ENCODE measurements at places on chromosomes 6 and 20.

GRCh38 chr6:159092631-159093030 is 47.8 kb upstream of the TAGAP start:
- DNase-seq = peak; percentile 36

- DNase-seq = no peak
Observed at GRCh38 chr6:107698146-107698545, 126.0 kb downstream of the SCML4 start.

DNA sequence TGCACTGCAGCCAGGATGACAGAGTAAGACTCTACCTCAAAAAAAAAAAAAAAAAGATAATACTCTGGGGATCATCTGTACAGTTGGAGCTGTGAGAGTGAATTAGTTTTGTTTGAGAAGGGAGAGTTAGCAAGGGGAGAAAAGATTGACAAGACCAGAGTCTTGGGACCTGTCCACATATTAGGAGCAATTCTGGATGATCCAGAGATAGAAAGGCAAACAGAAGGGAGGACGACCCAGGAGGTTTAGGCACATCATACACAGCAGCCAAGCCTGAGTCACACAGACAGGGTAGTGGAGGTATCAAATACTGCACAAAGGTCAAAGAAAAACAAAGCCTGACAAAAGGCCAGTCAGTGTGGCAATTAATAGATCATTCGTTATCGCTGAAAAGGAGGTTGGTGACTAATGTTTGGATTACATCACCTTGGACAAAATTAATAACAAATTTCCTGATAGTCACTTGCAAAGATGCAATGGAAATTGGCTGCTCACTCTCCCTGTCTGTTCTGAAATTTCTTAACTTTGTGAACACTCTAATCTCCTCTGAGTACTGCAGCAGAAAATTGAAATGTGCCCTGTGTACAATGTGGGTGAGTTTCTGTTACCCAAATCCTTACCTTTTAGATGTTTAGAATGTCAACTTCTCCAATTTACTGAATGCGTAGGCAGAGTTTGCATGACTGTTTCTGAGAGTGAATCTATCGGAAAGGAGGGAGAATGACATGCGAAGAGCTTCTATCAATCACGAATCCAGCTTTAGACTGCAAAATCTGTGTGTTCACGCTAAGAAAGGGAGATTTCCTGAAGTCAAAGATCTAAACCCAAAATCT is 105.4 kb downstream of the TSHZ2 start:
- no peak for DNase-seq

DNA sequence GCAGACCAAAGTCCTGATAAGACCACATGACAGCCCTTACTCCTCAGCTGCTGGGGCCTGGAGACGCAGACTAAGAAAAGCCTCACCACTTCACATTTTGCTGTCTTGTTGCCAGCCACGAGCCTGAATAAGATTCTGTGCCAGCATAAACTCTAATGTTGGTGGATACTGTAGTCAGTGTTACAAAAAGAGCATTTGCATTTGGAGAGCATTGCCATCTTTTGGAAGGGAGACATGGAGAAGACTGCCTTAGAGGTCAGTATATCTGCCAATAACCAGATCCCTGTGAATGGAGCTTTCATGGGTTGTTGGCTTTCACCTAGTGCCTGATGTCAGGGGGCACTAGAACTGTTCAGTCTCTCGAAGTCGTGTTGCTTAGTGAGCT is 315.2 kb downstream of the ZFAND3 start:
- no peak for DNase-seq

GRCh38 chr6:150334790-150335783 is 33.7 kb upstream of the IYD start:
- no peak for DNase-seq

GRCh38 chr20:64216910-64217309 is 38.6 kb upstream of the PCMTD2 start:
- DNase-seq = no peak

GRCh38 chr6:90146921-90147649 is 149.6 kb downstream of the BACH2 start:
- no peak for DNase-seq

DNA sequence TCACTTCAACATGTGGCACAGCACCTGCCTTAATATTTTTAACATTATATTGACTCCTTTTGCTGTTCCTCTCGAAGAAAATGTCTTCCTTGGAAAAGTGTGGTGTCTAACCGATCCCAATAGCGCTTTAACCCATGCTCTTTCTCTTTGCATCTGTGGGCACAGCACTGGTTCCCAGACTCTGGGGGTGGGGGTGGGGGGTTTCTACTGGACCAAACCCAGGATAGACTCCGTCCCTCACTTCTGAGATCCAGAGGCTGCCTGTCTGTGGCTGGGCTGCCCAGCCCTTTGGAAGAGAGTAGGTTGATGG is 3.9 kb upstream of the ZNF292 start:
- no peak for DNase-seq

GRCh38 chr20:1373036-1373435 is 19.8 kb downstream of the FKBP1A start:
- DNase-seq = no peak

DNA sequence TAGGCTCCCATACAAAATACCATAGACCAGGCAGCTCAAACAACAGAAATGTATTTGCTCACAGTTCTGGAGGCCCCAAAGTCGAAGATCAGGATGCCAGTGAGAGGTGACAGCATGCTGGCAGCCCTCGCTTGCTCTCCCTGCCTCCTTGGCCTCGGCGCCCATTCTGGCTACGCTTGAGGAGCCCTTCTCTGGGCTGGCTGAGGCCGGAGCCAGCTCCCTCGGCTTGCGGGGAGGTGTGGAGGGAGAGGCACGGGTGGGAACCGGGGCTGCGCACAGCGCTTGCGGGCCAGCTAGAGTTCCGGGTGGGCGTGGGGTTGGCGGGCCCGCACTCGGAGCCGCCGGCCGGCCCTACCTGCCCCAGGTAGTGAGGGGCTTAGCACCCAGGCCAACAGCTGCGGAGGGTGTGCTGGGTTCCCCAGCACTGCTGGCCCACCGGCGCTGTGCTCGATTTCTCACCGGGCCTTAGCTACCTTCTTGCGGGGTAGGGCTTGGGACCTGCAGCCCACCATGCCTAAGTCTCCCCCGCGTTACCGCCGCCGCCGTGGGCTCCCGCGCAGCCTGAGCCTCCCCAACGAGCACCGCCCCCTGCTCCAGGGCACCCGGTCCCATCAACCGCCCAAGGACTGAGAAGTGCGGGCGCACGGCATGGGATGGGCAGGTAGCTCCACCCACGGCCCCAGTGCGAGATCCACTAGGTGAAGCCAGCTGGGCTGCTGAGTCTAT is 32.6 kb upstream of the SERPINB9 start:
- DNase-seq = peak; percentile 50

GRCh38 chr6:125831659-125832058 is 40.9 kb downstream of the NCOA7 start:
- DNase-seq = no peak

- no peak for DNase-seq
Observed at GRCh38 chr6:133857696-133858095, 31.2 kb upstream of the TCF21 start.

- no peak for DNase-seq
Observed at GRCh38 chr20:6626805-6627204, 140.7 kb upstream of the BMP2 start.

- peak; percentile 40 for DNase-seq
Observed at GRCh38 chr20:24768201-24768636, 180.8 kb upstream of the CST7 start.

- DNase-seq = no peak
Observed at GRCh38 chr6:27874016-27874415, 38.2 kb downstream of the OR2B2 start.

DNA sequence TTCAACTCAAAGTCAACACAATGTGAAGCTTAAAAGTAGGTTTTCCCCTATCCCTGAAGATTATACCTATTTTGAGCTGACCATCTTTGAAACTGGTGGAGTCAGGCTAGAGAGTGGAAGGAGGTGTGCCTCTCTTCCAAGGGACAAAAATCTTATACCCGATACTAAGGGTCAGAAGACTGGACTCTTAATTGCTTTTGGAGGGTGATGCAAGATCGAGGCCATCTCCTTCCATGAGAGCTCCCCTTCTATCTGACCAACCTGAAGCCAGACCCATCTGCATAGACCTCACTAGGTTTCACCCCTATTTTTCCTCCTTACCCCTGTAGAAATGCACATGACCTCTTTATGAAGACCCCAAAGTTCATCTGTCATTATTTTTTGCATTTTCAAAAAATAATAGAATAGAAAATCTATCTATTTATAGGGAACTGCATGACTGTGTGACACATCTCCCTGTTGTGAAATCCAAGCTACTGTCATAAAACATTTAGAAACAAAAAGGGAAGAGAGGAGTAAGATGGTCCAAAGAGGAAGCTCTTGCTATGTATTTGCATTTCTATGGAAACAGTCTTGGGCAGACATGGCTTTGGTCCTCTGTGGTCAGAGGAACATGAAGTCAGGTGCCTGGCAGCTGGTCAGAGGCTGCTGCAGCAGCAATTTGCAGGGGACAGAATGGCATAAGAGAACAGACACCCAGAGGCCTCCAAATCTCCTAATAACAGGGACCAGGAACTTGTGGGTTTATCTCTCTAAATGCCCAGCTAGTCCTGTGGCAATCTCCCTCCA is 349.2 kb downstream of the MAFB start:
- no peak for DNase-seq

DNA sequence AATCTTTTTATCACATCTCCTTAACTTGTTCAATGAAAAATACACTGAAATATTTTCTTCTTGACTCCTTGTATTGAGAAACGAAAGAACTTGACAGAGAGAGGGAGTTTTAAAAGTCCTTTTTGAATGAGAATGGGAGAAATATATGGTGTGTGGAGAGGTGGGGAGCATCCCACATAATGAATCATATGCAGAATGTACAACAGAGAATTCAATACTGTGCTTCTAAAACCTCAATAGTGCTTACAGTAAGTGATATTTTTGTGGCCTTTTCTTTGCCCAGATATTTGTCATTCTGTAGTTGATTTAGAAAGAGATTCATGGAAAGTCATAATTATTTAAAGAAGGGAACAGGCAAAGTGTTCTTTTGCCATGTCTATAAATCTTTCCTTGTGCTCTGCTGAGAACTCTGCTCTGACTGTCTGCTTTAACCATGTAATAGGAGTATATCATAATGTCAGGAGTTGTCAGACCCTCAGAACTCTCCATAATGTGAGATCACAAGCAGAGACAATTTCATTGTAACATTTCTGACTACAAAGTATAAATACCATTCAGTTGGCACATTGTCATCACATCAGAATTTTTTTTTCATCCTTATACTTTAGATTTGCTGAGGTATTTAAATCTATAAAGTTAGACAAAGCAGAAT is 32.8 kb upstream of the HS3ST5 start:
- no peak for DNase-seq

DNA sequence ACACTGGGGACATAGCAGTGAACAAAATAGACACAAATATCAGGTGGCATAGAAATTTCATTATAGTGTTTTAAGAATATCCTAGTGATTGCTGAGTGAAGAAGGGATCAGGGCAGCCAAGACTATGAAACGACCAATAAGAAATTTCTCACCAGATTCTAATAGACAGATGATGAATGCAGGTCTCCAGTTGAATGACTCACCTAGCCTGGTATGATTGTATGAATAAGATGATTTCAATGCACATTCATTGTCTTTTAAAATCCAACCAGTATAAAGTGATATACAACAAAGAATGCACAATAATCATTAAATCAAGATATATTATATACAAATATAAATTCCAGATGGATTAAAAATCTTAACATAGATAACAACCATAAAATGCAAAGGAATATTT is 124.5 kb upstream of the TENT5A start:
- DNase-seq = no peak

DNA sequence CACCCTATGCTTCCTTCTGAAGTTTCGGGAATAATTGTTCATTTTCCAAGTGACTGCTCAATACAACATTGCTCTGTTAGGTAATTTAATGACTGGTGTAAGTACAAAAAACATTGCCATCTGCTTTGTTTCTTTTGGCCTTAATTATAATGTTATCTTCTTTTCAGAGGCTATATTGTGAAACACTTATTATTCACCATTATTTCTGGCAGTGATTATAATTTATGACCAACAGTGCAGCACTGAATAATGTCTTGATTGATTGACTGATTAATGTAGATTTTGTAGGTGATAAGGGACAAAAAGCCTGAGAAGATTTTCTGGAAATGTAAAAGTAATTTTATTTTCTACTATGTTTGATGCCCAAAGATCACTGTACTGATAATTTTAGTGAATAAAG is 377.7 kb downstream of the PLCB1 start:
- DNase-seq = no peak

DNA sequence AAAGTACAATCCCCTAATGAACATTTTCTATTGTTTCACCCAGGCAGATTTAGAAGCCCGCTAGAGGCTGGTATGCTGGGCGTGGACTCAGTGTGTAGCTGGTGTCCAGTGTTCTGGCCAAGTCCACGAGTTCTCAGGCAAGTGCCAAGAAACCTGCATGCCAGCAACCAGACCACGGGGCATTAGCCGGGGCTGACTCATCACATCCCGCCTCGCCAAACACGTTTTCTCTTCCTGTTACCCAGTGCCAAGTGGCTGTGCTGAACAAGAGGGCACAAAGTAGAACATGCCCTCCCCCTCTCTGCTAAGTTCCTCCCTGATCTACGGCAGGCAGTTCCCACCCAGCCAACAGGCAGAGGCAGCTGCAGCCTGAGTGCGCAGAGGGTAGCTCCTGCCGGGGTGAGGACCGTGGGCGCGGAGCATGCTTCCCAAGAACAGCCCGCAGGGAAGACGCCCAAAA is 29.6 kb downstream of the RAMACL start:
- no peak for DNase-seq

DNA sequence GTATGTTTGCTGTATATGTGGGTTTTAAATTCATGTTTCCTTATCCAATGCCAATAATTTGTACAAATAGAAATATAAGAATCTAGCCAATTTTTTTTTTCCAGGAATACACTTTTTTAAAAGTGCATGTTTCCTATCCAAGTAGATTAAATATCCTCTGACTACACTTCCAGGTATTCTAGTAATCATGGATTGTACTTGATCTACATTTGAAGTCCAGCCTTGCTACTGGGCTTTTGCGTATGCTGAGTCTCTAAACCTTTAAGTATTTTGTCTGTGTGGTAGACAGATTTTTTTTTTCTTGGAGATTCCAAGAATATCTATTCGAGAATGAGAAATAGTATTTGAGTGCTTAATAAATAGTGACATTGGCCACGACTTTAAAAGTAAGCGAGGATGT is 188.3 kb downstream of the SASH1 start:
- no peak for DNase-seq

- DNase-seq = no peak
Observed at GRCh38 chr20:21342656-21343345, 39.7 kb downstream of the XRN2 start.

GRCh38 chr20:57122536-57123489 is 143.6 kb downstream of the BMP7 start:
- no peak for DNase-seq

DNA sequence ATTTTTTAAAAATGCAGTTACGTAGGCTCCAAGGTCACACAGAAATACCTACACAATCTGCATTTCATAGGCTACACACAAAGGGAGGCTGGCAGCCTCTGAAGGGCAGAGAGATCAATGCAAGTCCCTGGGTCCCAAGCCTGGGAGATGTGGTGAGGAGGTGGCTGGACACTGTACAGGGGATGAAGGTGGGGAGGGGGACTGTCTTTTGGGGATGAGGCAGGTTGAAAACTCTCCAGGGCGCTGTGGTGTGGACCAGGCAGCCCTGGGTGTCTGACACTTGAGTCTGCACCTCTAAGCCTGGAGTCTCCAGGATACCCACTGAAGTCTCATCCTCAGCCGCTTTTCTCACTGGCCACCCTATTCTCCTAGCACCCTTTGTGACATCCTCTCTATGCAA is 24.5 kb downstream of the TXNDC5 start:
- DNase-seq = no peak
